Stimulated activated CD8-positive, alpha-beta memory T cell treated with anti-CD3 and anti-CD28 coated beads, Interleukin-7, amount 100 ng/mL, for 1 hour (primary cell): ENCODE measurements at places on chromosomes 5 and 9.
A peak's percentile ranks its signal among the peaks of the same experiment; 100 is the strongest.

GRCh38 chr9:128689293-128689774 is 312 bp downstream of the SET start:
- DNase-seq, result peak; percentile 25

DNA sequence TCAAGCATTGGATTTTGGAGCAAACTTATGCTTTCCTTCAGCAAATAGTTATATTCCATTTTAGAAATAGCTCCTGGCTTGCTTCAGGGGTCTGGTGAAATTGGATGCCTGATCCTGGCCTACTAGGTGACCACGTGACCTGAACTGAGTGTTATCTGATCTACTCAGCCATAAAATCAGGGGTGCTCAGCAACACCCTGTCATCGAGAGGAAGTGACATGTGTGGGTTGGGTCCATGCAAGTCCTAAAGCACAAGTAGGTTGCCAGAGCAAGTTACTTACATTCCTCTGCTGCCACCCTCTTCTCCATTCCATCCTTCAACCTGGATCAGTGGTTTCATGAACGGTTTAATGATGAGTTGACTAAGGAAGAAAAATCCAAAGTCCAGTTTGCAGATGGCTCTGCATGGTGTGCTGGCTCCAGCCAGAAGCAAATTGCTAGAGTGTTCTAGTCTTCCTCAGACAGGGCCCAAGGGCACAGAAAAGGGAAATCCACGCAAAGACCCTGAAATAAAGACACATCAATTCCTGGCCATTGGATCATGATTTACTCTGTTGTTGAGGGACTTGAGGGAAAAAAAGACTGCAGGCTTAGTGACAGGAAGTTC is 2.8 kb upstream of the FAM193B start:
- DNase-seq, result no peak

DNA sequence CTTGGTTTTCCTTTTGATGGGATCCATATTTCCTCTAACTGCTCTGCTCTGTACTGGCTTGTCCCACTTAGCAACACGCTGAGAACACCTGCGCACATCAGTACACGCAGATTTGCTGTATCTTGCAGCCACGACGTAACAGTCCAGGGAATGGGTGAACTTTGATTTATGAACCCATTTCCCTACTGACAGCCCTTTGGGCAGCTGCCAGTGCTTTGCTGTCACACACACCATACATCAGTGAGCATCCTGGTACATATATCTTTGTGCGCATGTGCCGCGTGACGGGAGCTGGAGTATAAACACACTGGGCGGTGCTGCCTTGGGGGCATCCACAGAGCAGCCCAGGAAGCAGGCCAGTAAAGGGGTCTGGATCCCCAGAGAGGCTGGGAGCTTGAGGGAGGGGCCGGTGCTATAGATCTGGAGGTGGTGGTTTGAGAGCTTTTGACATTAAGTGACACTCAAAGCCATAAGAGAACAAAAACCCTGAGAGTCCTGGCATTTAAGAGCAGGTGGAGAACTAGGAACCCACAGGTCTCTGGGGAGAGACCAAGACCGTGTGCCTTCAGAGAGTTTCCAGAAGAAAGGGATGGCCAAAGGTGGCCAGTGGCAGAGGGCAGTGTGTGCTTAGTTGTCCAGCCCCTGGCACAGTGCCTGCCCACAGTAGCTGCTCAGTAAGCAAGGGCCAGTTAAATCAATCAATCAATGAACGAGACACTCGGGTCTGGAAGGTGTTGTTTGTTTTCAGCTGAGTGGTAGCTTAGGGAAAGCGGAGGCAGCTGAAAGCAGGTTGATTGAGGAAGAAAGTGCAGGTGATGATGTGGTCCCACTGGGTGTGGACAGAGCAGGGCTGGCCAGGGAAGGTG is 53.7 kb downstream of the LMX1B start:
- DNase-seq, result no peak

GRCh38 chr5:149030392-149030791 is 32.5 kb downstream of the SH3TC2 start:
- no peak for DNase-seq

DNA sequence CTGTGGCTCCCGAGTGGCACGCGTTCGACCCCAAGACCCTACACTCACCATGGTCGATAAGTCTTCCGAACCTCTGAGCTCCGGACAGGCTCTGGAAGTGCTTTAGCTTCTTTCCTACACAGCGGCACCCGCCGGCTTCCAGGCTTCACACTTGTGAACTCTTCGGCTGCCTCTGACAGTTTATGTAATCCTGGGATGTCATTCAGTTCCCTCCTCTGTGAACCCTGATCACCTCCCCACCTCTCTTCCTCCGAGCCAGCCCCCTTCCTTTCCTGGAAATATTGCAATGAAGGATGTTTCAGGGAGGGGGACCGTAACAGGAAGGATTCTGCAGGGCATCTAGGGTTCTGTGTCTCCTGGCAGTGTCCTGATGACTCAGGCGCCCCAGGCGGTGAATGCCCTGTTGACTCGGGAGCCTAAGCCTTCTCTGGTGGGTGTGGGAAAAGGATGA is at the start of gene CD14:
TSS of gene CD14 (minus strand) at position 155 of the 451 bp plus-strand sequence. CDS start at position 51, 104 bp downstream.
- no peak for DNase-seq

- no peak for DNase-seq
These were observed 90.5 kb downstream of the NRG2 start for GRCh38 chr5:139952574-139952973.

- DNase-seq, result peak; percentile 7
These were observed 79.2 kb upstream of the HSPA9 start for GRCh38 chr5:138654281-138654867.

DNA sequence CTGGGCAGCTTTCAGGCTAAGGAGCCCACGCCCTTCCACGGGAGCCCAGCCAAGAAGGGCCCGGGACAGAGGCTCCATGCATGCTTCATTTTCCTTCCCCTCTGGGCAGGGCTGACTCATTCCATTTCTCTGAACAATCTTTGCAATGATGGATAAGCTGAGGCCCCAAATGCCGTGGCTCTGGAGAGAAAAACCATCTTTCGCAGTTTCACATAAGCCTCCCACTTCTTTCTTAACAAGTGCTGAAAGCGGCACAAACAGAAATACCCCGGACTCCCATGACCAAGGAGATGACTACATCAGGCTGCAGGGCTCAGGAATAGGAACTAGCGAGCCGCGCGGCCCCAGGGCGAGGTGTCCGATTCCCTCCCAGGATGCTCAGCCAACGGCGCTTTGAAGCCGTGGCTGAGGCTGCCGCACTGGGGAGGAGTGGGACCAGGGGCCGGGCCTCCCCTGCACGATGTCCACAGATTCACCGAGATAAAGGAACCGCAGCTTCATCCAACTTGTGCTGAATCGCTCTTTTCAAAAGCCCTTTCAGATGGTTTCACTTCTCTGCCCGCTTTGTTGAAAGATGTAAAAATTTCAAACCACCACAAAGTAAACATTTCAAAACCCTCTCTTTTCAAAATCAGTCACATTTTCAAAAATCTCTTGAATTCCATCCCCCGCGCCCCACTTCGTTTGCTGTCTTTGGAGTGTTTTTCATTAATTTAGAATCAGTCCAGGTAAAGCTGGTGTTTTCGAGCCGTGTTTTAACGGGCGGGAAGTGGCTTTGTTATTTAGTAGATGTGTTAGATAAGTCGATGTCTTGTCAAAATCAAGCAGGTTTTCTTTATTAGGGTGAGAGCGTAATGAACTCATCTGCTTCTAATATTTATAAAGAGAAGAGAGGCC is 96.5 kb upstream of the LMX1B start:
- DNase-seq, result no peak

GRCh38 chr5:42801516-42802166 is 10.1 kb downstream of the SELENOP start:
- DNase-seq, result no peak

DNA sequence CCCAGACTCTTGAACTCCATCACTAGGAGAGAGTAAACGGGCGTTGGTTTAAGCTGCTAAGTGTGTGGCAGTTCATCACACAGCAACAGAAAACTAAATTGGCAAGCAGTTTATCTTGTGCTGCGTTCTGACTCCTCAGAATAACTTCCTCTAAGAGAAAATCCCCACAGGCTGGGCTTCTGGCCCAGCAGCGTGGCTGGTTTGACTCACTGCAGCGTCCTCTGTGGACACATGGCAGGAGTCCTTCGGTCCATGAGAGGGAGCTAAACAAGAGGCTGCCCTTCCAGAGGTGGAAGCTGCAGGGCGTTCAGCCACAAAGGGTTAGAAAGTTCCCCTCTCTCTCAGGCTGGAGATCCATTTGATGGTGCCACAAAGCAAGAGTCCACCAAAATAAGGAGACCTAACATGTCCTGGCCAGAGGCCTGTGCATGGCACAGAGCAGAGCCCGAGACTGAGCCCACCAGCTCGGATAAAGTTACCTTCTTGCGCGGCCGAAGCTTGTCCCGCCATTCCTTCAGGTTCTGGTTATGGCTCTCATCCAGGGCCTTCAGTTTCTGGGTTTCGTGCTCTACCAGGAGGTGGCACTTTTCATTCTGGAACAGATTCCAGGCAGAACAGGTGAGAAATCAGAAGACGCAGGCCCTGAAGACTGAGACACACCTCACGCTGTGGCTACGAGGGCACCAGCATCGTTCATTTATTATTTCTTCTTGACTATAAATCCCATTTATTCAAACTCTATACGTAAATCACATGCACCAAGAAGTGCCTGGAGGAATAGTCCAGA is 46.2 kb upstream of the FBXW11 start:
- DNase-seq, result no peak

DNA sequence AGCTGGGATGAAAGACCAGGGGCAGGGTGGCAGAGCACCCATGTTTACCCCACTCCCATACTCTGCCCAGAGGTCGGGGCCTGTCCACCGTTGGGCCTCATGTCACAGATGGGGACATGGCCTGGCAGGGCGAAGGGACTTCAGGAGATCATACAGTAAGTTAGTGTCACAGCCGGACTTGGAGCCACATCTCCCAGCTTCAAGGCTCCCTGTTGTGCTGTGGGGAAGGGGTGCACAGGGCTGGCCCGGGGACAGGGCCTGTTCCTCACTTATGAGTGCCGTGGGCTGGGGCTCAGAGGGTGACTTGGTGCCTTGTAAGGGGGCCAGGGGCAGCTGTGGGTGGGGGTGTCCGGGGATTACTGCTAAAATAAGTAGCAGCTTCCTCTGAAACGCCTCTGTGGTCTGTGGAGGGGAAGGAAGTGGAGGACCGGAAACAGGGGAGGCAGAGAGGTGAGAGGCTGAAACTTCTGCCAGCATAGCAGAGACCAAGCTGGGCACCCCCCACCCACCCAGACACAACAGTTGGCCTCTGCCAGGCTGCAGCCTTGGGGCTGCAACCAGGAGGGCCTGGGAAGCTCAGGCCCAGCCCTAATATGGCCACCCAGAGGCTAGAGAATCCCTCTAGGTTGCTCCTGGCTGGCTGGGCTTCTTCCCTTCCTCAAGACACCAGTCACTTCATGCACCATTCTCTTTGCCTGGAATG is 41.1 kb upstream of the NEK6 start:
- no peak for DNase-seq

DNA sequence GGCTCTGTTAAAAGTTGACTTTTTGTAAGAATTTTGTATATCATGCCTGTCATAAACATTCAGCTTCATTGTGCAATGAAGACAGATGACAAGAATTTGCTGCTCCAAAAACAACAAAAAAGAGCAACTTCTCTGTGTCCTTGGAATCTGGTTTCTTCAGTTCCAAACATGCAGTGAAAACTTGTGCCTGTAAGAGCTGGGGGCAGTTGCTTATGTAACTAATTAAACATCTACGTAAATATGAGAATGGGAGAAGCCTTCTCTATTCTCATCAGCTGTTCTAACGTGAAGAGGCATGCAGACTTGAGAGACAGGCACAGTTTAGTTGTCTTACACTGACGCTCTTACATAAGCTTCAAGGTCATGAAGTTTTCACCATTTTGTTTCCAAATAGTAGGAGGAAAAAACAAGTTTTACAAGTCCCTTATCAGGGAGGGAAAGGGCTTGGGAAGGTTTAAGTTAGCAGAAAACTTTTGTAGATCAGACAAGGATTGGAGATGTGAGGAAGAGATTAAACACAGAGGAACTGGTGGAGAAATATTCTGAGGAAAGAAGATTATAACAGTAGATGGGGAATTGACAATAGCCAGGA is 170.4 kb downstream of the RFK start:
- no peak for DNase-seq

GRCh38 chr9:2023532-2023931 is 8.4 kb downstream of the SMARCA2 start:
- DNase-seq, result no peak

- no peak for DNase-seq
These were observed 13.5 kb upstream of the MARCHF6 start for GRCh38 chr5:10339958-10340357.

- DNase-seq, result no peak
These were observed 45.6 kb upstream of the MYO10 start for GRCh38 chr5:16981700-16982099.

GRCh38 chr9:2018764-2019558 is 3.8 kb downstream of the SMARCA2 start:
- DNase-seq, result no peak

GRCh38 chr5:132013711-132014110 is 2.3 kb upstream of the ACSL6 start:
- no peak for DNase-seq
